ENCODE measurements at places on chromosomes 16 and 17. TPM values are rescaled to one million over a fixed set of nuclear protein-coding genes. Genes with fewer than 3 reads are reported as not detected.

TAF15 gene
- total RNA-seq = 190 TPM

LYRM1 gene
- 27.6 TPM for total RNA-seq

TEX14 gene
- 0.06 TPM for total RNA-seq

ZSCAN10 gene
- total RNA-seq = not detected

HAP1 gene
- total RNA-seq = 1.7 TPM

DDX19B gene
- total RNA-seq = 29.8 TPM
